GM23248 (cell line): ENCODE measurements at places on chromosomes 5 and 9. TPM values are rescaled to one million over a fixed set of nuclear protein-coding genes. Genes with fewer than 3 reads are reported as not detected.

The LHX3 gene
- not detected in 2 replicates for polyA plus RNA-seq

The IRGM gene
- not detected in 2 replicates for polyA plus RNA-seq

The TAS2R1 gene
- polyA plus RNA-seq, result not detected in 2 replicates

The MSX2 gene
- 2.4 and 2.5 TPM in 2 replicates for polyA plus RNA-seq

The DMXL1 gene
- polyA plus RNA-seq, result 9.9 and 12.0 TPM in 2 replicates

The GPR150 gene
- 0.25 and 0.35 TPM in 2 replicates for polyA plus RNA-seq

The STOM gene
- polyA plus RNA-seq, result 58.0 and 61.9 TPM in 2 replicates

The MPDZ gene
- polyA plus RNA-seq, result 14.9 and 17.2 TPM in 2 replicates

The TLX3 gene
- not detected in 2 replicates for polyA plus RNA-seq
